ENCODE measurements at places on chromosomes 5 and 9. TPM values are rescaled to one million over a fixed set of nuclear protein-coding genes. Genes with fewer than 3 reads are reported as not detected.

- DNase-seq = no peak
Observed at GRCh38 chr5:11329679-11330078, 568.6 kb upstream of the DAP start.

DNA sequence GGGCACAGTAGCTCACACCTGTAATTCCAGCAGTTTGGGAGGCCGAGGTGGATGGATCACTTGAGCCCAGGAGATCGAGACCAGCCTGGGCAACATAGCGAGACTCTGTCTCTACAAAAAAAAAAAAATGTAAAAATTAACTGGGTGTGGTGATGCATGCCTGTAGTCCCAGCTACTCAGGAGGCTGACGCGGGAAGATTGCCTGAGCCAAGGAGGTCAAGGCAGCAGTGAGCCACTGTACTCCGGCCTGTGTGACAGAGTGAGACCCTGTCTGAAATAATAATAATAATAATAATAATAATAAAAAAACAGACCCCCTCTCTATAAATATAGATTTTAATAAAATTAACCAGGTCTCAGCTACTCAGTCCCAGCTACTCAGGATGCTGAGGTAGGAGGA lies 179.7 kb downstream of the AOPEP start:
- no peak for DNase-seq

The PCDHB11 gene
- polyA plus RNA-seq = 4.4 TPM

- no peak for DNase-seq
Observed at GRCh38 chr9:29348999-29349398, 1775.7 kb upstream of the C9orf72 start.

DNA sequence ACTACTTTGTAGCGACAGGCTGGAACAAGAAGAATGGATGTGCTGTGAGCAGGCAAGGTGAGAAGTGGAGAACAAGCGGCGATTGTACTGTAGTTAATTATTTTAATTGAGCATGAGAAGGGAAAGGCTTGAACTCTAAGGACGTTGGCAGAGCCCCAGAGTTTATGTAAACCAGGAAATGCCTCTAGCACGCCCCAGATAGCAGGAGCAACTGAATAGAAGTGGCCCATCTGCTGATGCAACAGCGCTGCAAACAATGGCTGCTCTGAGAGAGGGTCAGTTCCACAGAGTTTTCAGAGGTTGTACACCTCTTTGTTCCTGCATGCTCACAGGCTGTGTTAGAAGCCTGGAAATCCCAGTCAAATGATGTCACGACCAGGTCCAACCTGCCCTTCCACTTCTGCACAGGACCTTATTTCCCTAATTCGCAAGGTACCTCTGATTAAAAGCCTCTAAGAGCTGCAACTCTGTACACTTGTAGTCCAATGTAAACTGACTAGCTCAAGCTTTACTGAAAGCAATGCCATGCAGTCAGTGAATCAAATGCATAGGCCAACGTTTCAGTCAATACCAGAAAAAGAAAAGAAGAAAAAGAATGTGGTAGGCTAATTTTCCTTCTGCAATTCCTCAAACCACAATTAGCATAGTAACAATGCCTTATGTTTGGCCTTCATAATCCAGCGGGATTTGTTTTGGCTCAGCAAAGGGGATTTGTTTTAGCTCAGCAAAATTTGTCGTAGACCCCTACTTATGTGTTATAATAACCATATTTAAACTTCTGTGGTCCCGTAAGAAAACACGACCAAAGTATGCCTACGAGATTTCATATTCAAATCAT lies 119.6 kb upstream of the RETREG1 start:
- no peak for DNase-seq

The PAEP gene
- polyA plus RNA-seq = 0.42 TPM

GRCh38 chr5:77208507-77209163 lies 1.8 kb upstream of the PDE8B start:
- no peak for DNase-seq

- no peak for DNase-seq
Observed at GRCh38 chr5:10984021-10984715, 223.1 kb upstream of the DAP start.

The RASGEF1C gene
- polyA plus RNA-seq = 0.27 TPM

The IL31RA gene
- polyA plus RNA-seq = 0.12 TPM
